ENCODE measurements at places on chromosomes 1 and 21.
A peak's percentile ranks its signal among the peaks of the same experiment; 100 is the strongest.

GRCh38 chr1:160117300-160117699 lies 1.7 kb downstream of the ATP1A2 start:
- DNase-seq, result no peak

DNA sequence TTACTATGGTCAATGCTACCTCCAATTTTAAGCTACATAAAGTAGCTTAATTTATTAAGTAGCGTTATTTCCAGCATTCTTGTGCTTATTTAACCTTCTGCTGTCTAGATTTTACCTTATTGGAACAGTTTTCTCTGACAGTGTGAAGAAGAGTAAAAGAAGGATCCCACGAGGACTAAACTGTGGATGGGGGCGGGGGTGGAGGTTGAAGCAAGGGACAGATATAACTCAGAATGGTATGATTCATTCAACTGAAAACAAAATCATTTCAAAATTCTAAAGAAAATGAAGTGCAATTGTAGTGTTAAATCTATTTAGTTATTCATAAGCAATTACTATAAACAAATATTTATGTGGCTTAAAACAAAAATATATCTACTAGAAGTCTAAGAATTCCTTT lies 11.5 kb upstream of the VAV3 start:
- DNase-seq, result no peak

- no peak for DNase-seq
These were observed 8.0 kb downstream of the LMO4 start for GRCh38 chr1:87336623-87337067.

GRCh38 chr1:111719674-111720132 lies 19.5 kb downstream of the INKA2 start:
- no peak for DNase-seq

- DNase-seq, result peak; percentile 52
These were observed 699 bp upstream of the NES start for GRCh38 chr1:156677616-156678596.

GRCh38 chr1:182143825-182144645 lies 82.5 kb upstream of the ZNF648 start:
- peak; percentile 56 for DNase-seq

- DNase-seq, result no peak
These were observed 38.4 kb upstream of the KCNK2 start for GRCh38 chr1:215044151-215044550.

- DNase-seq, result no peak
These were observed 199.1 kb downstream of the DYRK1A start for GRCh38 chr21:37565530-37566223.

DNA sequence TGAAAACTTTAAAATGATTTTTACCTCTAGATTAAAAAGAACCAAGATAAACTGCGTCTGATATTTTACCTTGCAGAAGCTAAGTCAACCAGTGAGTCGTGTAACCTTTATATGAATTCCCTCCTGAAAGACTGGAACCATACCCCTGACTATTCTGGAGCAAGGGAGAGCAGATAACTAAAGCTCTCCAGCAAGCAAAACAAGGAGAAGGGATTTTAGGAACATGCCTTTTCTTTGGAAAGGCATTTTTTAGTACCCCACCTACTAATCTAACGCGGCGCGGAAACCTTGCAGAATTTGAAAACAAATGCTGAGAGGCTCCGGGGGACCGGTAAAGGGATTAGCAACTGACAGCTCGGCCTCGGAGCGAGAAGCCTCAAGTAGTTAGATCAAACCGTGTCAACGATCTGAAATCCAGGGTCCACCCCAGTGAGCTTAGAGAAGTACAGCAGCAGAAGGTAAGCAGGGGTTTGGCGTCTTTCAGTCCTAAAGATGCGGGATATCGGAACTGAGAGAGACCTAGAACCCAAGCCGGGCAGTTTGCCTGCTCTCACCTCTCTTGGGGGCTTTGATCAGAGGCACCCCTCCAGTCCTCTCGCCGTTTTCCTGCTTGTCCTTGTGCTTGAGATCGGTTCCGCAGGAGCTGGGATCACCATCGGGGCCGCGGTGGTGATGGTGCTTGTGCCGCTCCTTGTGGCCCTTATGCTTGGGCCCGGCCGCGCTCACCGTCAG lies 954 bp downstream of the RSBN1 start:
- DNase-seq, result peak; percentile 23

DNA sequence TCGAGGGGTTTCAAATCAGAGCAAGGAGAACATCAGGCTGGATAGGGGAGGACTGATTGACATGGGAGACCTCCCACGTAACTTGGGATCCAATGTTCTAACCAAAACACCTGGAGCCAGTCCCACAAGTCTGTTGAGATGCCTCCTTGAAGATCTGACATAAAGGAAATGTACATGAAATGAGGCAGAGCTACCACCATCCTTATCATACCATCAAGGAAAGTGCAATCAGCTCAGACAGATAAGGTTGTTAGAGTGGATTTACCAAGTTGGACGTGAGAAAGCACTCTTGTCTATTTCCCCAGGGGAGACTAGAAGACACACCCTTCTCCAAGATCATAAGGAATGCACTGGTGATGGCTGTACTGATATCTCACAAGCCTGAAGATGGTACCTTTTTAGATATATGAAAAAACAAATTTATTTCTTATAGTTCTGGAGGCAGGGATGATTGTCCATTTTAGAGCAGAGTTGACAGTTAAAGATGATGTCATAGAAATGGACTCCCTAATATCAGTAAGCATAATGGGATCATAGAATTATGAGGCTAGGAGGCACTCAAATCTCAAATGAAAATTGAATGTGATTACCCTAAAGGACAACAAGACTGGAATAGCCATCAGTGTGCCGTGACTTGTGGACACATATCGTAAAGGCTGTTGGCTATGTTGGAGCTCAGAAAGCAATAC lies 129.1 kb upstream of the RAB4A start:
- no peak for DNase-seq

DNA sequence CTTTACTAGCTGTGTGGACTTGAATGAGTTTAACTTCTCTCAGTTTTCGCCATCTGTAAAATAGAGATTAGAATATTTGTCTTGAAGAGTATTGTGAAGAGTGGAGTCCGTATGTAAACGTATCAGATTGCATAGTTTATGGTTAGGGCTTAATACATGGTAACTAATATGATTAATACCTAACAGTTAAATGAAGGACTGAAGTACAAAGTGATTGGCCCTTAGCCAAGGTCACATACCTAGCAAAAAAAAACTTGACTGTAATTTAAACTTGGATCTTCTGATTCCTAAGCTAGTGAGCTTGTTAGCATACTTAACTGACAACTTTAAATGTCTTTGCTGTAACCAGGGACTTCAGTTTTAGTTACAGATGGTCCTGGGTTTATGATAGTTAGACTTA lies 1.9 kb downstream of the GIPC2 start:
- no peak for DNase-seq

- no peak for DNase-seq
These were observed 61.4 kb upstream of the TLR5 start for GRCh38 chr1:223204424-223204823.

GRCh38 chr1:218347336-218347722 lies 2.2 kb downstream of the TGFB2 start:
- no peak for DNase-seq

DNA sequence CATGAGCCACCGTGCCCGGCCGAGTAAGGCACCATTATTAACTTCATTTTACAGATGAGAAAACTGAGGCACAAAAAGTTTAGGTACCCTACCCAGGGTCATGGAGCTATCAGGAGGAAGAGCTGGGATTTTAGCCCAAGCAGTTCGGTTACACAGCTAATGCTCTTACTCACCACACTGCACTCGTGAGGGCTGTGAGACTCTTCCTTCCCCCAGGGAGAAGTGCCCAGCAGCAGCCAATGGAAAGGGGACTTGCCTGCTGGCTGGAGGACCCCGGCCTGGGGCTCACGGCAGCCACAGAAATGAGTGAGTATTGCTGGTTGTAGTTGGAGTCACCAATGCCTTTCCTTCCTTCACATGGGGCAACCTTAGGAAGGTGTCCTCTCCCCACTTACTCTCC lies 5.2 kb upstream of the CSF1 start:
- no peak for DNase-seq

DNA sequence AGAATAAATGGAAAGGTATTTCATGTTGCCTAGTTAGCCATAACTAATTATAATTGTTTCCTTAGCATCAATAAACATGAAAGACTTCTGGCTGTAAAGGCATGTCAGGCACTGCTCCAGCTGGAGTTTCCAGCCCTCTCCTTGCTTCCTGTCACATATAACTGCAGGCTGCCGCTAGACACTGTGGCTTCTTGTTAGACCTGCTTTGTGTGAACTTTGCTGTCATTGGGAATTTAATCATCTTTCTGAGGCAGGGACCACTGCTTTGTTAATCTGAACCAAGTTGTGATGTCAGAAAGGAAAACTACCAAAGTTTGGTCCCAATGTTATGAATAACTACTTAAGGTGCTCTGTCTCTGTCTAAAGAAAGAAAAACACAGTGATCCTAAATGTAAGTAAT lies 90.3 kb upstream of the DUSP10 start:
- no peak for DNase-seq

GRCh38 chr1:60102267-60103061 lies 28.9 kb upstream of the C1orf87 start:
- DNase-seq, result no peak

GRCh38 chr1:8027748-8028570 lies 1.9 kb upstream of the ERRFI1 start:
- DNase-seq, result no peak

All from right lobe of liver (tissue), 6 donors.